ENCODE measurements at places on chromosomes 12 and 14. TPM values are rescaled to one million over a fixed set of nuclear protein-coding genes. Genes with fewer than 3 reads are reported as not detected.

Gene CLEC2A
- not detected for polyA plus RNA-seq

DNA sequence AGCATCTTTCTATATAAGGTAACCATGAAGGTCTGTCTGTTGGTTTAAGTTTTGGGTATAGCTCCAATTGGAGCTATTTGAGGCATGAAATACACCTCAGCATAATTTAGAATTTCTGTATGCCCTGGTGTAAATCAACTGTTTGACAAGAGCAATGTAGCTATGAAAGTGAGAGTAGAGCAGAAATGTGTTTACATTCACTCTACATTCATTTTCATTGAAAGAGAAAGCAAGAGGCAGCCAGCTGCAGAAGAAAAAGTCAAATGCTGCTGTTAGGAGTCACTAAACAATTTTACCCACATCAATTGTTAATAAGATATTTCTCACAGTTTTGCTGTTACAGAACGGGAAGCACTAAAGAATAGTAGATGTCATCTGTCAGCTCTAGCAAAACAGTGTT, 252.5 kb downstream of the SLC6A15 start:
- no peak for DNase-seq

GRCh38 chr12:127550271-127550670, 716.7 kb upstream of the TMEM132C start:
- no peak for DNase-seq

DNA sequence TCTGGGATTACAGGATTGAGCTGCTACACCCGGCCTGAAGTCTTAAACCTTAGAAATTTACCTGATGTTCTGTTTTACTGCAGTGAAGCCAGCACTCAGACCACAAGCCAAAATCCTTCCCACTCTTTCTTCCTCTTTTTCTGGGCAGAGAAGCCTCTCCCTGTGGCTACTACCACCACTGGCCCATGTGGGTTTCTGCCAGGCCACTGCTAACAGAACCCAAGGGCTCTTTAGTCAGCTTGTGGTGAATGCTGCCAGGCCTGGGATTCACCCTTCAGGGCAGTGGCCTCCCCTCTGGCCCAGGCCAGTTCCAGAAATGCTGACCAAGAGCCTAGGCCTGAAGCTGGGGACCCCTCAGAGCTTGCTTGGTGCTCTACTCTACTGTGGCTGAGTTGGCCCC, 35.3 kb downstream of the GAS2L3 start:
- no peak for DNase-seq

DNA sequence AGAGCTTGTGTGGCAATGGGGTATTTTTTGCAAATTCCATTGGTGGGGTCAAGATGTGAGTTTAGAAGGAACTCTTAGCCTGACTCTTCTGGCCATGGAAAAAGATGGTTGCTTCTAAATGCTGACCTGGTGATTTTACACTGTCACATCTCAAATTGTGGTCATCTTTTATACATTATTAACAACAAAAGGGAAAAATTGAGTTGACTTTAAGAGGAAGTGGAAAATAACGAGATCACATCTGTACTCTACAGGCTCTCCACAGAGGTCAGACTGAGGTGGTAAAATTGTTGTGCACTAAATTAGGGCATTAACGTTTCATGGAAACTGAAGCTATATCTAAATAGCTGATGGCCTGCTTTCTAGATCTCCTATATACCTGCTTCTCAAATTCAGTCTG, 44.7 kb downstream of the PTPN11 start:
- no peak for DNase-seq

- peak; percentile 54 for DNase-seq
Observed at GRCh38 chr12:96061864-96062453, 26.6 kb upstream of the LTA4H start.

Gene TTC9
- 10.9 TPM for polyA plus RNA-seq

Gene STYK1
- polyA plus RNA-seq = 0.13 TPM

- no peak for DNase-seq
Observed at GRCh38 chr14:20617138-20618003, 24.1 kb downstream of the OR6S1 start.

Gene BHLHE41
- 2.6 TPM for polyA plus RNA-seq

Gene LALBA
- polyA plus RNA-seq = not detected

Gene NEMF
- 45.6 TPM for polyA plus RNA-seq

GRCh38 chr14:102751088-102751487, 26.2 kb upstream of the TRAF3 start:
- no peak for DNase-seq

DNA sequence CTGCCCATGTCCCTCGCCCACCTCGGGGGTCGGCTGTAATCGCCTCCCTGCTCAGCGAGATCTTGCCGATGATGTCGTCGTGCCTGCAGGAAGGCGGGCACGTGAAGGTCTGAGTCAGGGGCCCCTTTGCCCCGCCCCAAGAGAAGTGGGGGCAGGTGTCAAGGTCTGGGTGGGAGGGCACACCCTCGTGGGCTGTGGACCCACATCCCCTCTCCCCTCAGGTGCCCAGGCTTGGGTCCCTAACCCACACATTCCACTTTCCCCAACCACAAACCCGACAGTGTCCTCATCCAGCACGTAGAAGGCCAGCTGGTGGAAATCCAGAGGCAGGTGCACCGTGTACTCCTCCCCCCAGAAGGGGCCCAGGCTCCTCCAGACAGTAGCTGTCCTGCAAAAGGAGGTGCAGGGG, 7.8 kb downstream of the RASAL1 start:
- no peak for DNase-seq

- DNase-seq = no peak
Observed at GRCh38 chr12:1744932-1745331, 54.1 kb downstream of the ADIPOR2 start.

Gene CELA1
- polyA plus RNA-seq = not detected

- DNase-seq = no peak
Observed at GRCh38 chr14:99664058-99664936, 19.4 kb downstream of the HHIPL1 start.

GRCh38 chr12:22271023-22271422, 63.5 kb downstream of the ST8SIA1 start:
- no peak for DNase-seq

Gene ESPL1
- 4.3 TPM for polyA plus RNA-seq

- no peak for DNase-seq
Observed at GRCh38 chr12:6310771-6311610, 509 bp downstream of the PLEKHG6 start.

GRCh38 chr12:104555648-104556047, 98.9 kb downstream of the CHST11 start:
- DNase-seq = no peak

Data from forelimb muscle (tissue), 1 donor.